ENCODE measurements at places on chromosomes 13 and 19. TPM values are rescaled to one million over a fixed set of nuclear protein-coding genes. Genes with fewer than 3 reads are reported as not detected.
A peak's percentile ranks its signal among the peaks of the same experiment; 100 is the strongest.

The UNC13A gene
- total RNA-seq, result 5.8 TPM

DNA sequence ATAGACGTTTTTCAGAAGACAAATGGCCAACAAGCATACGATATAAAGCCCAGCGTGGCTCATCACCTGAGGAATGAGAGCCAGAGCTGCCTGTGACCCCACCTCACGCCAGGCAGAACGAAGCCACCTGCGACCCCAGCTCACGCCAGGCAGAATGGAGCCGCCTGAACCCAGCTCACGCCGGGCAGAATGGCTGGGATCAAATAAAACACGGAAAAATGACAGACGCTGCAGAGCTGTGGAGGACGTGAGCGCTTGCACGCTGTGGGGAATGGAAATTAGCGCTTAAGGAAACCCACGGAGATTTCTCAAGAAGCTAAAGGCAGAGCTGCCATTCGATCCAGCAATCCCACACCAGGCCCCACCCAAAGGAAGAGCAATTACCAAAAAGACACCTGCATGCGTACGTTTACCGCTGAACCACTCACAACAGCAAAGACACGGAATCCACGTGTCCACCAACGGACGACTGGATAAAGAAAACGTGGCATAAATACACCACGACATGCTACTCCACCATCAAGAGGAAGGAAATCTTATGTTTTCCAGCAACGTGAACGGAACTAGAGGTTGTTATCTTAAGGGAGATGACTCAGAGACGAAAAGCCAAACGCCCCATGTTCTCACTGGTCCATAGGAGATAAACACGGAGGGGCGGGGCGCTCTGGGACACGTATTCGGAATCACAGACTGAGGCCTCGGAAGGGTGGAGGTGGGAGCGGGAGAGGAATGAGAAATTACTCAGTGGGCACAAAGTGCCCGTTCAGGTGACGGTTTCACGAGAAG is 30.7 kb upstream of the C13orf46 start:
- no peak overlapping the region for H3K27ac ChIP-seq
- H3K36me3 ChIP-seq, result no peaks in the 10 kb centered on the region
- DNase-seq, result no peak
- H3K4me3 ChIP-seq, result no peak overlapping the region

DNA sequence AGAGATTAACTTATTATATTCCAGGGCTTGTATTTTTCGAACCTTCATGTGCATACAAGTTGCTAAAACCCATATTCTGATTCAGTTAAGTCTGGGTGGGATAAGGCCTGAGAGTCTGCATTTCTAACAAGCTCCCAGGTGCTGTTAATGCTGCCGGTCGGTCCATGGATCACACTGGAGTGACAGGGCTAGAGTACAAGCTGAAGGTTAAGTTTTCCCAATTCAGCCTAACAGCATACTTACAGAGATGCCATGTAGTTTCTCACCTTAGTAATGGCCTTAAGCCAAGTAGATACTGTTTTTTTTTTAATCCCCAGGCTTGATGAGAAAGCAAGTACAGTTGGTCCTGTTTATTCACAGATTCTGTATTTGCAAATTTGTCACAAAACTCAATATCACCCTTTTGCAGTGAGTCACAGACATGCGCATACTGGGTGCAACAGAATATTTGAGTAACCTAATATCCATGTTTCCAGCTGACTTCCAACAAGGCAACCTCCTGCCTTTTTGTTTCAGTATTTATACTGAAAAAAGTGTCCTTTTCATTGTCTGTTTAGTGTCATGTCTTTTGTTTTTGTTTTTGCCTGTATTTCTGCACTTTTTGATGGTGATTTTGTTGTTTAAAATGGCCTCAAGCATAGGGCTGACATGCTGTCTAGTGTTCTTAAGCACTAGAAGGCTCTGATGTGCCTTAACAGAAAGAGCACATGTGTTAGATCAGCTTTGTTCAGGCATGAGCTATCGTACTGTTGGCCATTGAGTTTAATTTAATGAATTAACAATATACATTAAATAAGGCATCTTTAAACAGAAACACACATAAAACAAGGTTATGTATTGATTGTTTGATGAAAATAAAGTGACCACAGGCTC is 875.0 kb downstream of the PCDH9 start:
- no peaks in the 10 kb centered on the region for H3K27me3 ChIP-seq
- DNase-seq, result no peak
- H3K4me1 ChIP-seq, result no peaks in the 10 kb centered on the region
- H3K36me3 ChIP-seq, result no peaks in the 10 kb centered on the region
- H3K27ac ChIP-seq, result no peak overlapping the region

- H3K27me3 ChIP-seq, result no peaks in the 10 kb centered on the region
- H3K4me1 ChIP-seq, result no peaks in the 10 kb centered on the region
- H3K4me3 ChIP-seq, result peak within 1 kb of the TSS; percentile 91
Observed at GRCh38 chr19:37905946-37906868, at the start of gene WDR87. Gene WDR87, minus strand, starts transcription at chr19:37906594. Its CDS starts 8,355 bp downstream, at chr19:37898239.

DNA sequence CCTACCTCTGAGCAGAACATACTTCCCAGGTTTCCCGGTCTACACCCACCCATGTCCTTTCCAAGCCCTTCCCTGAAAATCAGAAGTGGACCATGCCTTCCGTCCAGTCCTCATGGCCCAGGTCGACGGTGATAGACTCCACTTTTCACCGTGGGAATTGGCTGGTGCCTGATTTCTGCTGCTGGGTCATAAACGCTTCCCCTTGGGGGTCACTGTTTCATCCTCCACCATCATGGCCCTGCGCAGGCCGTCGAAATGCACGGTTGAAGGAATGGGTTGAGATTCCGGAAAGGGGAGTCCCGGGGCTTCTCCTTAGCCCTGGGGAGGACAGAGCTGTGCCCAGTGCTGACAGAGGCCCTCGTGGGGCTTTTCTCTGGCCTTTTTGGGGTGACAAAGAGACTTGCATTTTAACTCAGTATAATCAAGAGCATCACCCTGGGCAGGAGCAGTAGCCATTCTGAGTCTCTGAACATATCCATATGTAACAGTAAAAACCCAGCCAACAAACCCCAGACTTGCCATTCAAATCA is 75.5 kb downstream of the SOX1 start:
- H3K4me1 ChIP-seq, result no peaks in the 10 kb centered on the region
- H3K27me3 ChIP-seq, result peaks cover 11% of the 10 kb centered on the region
- no peak overlapping the region for H3K27ac ChIP-seq
- H3K36me3 ChIP-seq, result no peaks in the 10 kb centered on the region
- no peak for DNase-seq

All from A673 (cell line).